ENCODE measurements at places on chromosomes 16 and 17.

DNA sequence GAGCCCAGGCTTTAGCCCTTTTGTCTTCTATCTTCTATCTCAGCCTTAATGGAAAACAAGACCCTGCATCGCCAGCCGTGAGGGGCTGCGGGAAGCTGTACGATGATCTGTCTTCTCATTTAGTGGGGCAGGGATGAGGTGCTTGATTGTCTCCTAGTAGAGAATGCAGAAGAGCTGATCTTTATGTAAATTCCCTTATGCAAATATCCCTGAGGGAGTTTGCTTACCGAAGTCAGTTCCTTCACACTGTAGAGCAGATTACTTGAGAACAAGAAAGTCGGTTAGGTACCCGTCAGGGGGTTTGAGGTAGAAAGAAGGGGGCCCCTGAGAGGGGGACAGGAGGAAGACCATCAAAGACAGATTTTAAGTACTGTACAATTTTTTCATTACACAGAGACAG is 66.2 kb downstream of the IRF8 start:
- DNase-seq: no peak

GRCh38 chr17:47990962-47991731 is 20.2 kb downstream of the CDK5RAP3 start:
- DNase-seq: no peak

DNA sequence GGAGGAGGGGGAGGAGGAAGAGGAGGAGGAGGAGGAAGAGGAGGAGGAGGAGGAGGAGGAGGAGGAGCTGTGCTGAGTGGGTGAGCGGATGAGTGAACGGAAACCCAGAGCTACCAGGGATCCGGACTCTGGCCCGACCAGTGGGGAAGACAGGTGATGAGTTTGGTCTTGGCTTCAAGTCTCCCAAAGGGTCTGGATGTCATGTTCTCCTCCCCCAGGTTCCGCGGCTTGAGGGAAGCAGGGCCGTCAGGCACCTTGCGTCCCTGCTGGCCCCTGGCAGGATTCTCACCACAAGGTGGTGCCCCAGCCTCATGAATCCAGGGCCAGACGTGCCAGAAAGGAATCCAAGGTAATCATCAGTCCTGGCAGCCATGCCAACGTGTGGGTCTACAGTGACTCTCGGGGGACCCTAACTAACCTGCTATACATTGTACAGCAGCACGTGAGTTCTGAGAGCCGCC is 13.5 kb upstream of the ABAT start:
- DNase-seq: peak; percentile 21

DNA sequence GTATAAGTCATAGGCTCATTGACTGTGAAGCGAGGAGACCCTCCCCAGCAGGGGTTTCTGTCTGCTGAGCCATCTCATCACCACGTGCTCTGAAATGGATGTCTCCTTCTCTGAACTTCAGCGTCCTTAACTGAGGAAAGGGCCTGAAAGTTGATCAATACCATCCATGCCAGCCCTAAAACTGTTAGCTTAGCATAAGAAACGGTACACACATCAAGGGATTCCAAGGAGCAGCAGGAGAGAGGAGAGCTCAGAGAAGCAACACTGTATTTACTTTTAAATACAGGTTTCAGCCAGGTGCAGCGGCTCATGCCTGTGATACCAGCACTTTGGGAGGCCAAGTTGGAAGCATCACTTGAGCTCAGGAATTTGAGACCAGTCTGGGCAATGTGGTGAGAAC is 248.9 kb upstream of the TNRC6C start:
- DNase-seq: no peak

DNA sequence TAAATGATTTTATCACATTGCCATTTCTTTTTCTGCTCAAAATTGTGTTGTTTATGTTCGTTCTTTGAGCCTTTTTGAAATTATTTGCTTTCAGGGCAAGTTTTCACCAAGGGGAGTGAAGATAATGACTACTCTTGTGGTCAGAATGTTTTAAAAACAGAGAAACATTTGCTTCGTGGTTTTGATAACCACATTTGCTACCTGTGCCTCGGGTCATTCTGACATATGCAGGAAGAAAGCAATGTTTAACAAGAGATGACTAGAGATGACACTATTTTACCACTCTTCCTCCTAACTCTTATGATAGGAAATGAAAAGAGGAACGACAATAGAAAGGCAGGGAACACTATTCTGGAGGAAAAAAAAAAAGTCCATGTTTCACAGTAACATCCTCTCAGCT is 1496.5 kb upstream of the GOT2 start:
- DNase-seq: no peak

DNA sequence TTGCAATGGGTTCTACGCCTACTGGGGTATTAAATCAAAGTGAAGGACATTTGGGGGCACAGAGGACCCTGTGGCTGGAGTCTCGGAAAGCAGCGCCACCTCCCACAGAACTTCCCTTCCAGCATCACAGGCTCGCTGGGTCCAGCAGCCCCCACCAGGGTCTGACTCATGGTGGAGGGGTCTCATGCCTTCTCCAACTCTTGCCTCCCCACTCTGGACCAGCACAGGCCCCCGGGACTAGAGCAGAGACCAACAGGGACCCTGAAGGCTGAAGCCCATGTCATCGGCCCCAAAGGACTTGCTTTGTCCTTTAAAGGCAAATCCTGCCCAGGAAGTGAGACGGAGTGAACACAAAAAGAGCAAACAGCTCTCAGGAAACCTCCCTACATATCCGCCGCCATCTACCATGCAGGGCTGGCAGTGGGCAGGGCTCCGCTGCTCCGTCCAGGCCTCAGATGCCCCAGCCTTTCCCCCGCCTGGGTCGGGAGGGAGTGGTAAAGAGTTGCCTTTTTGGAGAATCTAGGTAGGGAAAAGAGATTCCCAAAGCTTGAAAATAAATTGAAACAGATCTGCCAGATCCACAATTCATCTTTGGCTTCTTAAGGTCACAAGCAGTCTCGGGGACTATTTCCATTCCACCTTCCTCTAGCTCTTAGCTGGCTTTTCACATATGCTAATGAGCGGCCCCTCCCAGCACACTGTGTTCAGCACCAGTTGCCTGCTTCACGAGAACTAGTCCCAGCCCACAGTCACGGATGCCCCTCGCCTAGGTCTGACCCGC is 2.1 kb upstream of the GPRC5C start:
- no peak for DNase-seq

GRCh38 chr17:65633988-65634387 is 72.5 kb upstream of the AXIN2 start:
- no peak for DNase-seq

DNA sequence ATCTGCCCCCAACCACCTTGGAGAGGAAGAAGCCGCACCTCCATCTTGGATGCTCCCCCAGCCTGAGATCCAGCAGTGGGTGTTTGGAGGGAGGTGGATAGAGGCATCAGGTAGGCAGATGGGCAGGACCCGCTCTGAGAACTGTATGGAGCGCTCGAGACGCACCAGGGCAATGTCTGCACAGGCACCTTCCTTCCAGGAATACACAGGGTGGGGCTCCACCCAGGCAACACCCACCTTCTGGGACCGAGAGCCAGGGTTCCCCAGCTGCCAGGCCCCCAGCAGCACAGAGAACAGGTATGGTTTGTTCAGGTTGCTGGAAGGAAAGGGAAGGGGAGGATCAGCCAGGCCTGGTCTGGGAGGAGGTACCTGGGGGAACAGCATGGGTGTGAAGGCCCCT is 2.4 kb downstream of the PRSS22 start:
- DNase-seq: no peak
